ENCODE measurements at places on chromosomes 1 and 21.

DNA sequence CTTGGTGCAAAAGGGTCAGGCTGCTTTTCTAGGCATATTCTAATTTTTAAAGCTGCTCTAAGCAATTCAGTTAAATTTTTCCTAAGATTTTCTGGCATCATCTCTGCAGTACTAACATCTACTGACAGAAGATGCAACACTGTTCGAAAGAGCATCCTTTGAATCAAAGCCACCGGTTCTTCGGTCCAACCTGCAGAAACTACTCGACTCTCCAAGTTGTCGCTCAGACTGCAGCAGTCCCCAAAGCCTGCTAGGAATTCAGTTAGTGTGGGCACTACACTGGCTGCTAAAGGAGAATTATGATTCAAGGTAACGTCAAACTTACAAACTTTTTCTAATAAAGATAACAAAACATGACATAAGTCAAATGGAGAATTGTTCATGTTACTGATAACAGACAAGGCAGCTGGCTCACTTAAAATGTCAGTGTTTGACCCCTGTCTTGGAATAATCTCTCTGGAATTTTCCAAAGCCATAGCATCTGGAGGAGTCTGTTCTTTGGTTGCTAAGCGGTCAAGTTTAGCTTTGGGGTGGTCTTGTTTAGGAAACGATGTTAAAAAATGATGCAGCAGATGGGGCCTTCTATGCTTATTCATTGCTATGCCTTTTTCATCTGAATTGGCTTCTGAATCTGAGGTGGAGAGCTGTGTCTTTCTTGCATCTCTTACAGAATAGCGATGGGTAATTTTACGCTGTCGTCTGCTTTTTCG lies 56.9 kb downstream of the LYST start:
- DNase-seq, result no peak

DNA sequence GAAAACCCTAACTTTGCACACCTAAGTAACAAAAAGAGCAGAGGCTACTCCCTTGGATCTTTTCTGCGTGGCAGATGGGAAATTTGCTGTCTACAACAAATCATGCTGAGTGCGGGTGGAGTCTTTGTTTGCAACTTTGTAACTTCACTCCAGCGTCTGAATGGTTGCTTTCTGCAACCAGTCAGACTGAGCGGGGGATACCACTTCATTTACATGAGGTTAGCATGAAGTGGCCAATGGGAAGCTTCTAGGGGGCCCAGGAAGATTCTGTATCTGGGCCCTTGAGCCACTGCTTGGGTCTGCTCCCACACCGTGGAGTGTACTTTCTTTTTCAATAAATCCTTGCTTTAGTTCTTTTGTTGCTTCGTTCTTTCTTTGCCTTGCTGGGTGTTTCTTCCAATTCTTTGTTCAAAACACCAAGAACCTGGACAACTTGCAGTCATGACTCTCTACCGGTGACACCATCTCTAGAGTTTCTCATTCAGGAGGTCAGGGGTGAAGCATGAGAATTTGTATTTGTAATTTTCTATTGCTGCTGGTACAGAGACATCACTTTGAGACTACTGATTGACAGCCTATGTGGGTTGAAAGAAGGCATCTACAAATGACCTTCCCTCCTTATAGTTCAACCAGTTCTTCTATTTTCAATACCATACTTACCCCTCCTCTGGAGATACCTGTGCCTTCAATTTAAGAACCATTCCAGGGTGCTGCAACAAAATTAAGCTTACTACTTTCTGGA lies 55.8 kb upstream of the RC3H1 start:
- DNase-seq, result no peak

DNA sequence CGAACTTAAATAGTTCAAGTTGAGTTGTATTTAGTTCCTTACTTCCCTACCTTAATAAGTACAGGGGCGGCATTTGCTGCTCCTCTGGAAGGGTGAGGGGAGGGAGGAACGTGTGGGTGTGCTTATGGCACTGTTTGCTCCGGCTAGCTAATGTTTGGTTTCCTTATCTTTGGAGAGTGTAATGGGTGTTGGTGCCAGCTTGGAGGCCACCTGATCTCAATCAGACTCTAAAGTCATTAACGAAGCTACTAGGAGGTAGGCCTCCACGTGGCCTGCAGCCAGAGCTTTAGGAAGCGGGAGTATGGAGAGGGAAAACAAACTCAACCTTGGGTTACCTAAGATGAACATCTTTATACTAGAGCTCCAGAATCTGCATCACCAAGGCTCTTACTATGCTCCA lies 43.0 kb upstream of the RAP1A start:
- no peak for DNase-seq

DNA sequence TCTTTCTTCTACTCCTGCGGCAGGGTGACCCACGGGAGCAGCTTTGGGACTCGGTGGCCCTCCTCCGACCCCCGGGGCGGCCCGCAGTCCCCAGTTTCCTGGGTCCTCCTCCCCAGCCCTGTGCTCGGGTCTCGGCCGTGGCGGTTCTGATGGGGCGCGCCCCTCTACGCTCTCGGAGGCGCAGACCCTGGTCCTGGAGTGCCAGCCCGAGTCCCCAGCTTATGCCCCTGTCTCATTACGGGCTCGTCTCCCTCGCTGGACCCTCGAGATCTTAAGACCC lies 430 bp downstream of the BTG2 start:
- DNase-seq, result no peak

GRCh38 chr1:184753608-184754475 lies 816 bp downstream of the EDEM3 start:
- DNase-seq, result peak; percentile 41
